Stimulated activated CD8-positive, alpha-beta memory T cell treated with anti-CD3 and anti-CD28 coated beads, Interleukin-7, amount 100 ng/mL, for 1 hour (primary cell): ENCODE measurements at places on chromosomes 16 and 17.

DNA sequence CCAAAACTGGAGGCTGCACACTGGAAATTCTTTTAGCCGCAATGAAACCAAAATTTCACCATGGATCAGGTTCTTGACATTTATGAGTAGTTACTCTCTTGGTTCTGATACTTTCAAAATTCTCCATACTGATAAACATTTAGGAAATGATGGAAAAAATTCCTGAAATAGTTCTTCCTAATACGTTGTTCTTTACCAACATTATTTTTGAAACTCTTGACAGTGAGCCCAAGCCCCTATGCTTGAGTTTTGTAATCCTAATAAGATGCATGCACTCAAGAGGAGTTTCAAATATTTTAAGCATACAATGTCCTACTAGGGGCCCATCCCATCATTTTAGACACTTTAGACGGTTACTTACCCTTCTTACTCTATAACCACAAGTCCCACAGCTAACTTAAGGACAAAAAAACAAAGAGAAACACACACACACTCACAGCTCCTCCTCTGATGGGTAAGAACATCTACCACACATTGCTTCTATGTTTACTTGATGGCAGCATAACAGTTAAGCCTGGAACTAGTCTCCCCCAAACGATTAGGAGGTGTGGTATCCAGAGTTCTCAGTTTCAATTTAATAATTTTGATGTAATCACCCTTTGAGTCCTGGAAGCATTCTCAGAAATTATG, 3.7 kb downstream of the VEZF1 start:
- no peak for DNase-seq

GRCh38 chr17:57926723-57927047, 28.5 kb downstream of the CUEDC1 start:
- DNase-seq, result no peak

DNA sequence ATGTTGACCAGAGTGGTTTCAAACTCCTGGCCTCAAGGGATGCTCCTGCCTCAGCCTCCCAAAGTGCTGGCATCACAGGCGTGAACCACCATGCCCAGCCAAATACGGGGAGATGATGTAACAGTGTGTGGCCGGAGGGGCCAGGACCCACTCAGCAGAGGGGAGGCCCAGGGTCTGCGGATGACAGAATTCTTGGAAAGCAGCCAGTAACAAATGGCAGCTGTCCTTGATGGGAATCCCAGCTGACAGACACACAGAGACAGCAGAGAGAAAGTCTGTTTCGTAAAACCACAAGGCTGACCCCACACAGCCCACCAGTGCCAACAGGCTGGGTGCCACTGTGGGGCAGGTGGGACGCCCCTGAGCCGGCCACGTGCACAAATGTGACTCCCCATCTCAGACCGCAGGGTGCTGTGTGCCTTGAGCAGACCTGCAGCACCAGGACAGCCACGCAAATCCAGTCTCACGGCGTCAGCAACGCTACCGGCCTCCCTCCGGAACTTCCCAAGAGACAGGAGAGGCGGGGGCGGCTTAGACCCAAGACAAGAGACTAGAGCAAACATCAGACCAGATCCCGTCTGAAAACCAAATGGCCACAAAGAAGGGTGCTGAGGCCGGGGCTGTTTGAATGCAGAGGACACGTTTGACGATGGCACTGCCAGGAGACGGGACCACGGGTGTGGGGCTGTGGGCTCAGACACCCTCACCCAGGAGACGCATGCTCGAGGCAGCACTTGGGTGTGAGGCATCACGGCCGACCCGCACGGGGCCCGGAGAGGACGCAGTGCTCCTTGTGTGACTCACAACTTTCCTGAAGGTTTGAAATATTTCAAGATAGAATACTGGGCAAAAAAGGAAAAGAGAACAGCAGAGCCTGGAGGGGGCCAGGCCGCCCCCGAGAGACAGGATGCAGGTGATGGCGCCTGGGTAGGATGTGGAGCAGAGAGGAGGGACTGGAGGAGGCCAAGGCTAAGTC, 24.6 kb downstream of the CTU2 start:
- DNase-seq, result no peak

DNA sequence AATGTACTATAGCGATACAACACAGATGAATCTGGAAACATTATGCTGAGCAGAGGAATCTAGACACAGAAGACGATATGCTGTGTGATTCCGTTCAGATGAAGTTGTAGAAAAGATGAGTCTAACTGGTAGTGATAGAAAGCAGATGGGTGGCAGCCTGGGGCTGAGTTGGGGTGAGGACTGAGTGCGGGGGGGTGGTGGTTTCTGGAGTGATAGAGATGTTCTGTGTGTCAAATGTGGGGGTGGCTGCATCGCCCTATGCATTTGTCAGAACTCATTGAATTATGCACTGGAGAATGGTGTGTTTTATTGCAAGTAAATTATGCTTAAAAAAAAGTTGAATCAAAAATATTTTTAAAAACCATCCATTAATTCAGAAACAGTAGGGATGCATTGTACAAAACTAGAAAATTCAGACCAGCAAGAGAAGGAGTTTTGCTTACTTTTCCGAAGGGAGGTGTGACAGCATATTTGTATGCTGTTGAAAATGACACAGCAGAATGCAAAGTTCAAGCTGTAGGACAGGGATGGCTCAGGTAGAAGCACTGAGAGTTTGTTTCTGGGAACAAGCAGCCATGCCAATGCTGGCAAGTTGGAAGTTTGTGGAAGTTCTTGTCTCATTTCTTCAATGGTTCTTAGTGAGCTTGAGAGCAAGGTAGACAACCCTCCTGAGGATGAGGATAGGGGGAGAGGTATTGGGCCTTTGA, 13.0 kb upstream of the DRG2 start:
- no peak for DNase-seq

DNA sequence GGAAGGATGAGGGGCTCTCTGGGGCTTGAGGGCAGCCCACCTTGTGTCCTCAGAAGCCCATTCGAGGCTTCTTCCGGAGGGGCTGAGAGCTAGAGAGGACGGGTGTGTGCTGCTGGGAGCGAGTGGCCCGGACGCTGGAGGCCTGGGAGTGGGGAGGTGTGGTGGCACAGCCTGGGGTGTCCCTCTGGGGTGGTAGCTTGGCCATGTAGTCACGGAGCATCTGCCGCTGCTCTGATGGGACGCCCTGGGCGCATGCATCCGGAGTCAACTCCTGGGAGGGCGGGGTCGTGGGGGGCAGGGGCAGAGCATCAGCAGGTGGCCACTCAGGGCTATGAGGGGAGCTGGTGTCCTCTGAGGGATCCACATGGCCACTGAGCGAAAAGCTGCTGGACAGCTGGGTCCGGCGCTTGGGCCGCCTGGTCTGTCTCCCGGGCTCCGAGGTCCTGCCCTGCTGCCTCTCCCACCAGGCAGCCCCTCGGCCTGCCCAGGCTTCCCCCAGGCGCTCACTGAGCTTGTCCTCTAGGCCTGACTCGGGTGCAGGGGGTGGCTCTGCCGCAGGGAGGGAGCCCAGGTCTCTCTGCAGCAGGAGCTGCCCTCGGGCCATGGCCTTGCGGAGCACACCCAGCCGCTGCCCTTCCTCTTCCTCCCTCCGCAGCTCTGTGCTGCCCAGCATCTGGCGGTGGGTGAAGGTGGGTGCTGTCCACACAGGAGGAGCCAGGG, 7.8 kb downstream of the TAF1C start:
- DNase-seq, result no peak

GRCh38 chr17:81096741-81097133, 61.8 kb downstream of the BAIAP2 start:
- DNase-seq, result no peak

DNA sequence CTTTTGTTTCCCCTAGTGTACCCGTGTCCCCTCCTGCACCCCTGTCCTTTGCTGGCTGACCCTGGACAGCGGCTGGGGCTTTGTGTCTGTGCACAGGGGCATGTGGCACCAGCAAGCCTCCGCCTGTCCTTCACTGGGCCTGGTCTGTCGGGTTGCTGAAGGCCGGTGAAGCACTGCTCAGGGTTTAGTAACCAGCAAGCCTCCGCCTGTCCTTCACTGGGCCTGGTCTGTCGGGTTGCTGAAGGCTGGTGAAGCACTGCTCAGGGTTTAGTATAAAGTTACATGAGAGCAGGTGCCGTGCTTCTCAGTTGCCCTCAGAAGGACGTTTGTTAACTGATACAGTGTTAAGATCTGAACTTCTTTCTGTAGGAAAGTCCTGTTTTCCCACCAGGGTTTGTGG, 33.8 kb downstream of the DEF8 start:
- no peak for DNase-seq

DNA sequence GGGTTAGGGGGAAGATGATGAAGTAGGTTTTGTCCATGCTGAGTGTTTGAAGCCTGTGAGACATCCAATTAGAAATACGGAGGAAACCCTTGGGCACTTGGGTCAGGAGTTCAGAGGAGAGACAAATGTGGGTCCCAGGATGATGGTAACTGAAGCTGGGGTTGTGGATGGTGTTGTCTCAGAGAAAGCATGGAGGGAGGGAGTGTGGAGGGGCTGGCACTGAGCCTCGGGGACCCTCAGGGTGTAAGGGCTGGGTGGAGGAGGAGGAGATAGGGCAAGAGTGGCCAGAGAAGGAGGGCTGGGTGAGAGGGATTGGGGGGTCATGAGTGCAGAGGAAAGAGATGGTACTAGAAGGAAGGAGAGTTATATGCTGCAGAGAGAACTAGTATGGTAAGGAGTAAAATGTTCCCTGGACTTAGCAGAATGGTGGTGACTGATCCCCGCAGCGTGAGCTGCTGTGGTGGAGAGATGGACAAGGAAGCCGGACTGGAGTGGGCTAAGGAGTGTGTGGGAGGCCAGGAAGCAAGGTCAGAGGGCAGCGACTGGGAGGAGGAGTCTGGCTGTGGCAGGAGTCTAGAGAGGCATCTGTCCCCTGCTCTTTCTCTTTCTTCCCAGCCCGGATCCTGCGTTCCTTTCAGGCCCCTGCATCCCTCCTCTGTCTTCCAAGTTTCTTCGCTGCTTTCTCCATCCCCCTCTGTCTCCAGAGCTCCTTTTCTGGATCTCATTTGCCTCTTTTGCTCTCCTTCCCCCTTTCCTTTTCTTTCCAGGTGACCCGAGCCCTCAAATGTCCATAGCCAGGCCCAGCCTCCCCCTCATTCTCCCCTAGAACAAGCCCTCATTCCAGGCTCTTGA, 3.9 kb upstream of the COL1A1 start:
- no peak for DNase-seq

- no peak for DNase-seq
Observed at GRCh38 chr17:69144331-69145255, 2.9 kb upstream of the ABCA6 start.

DNA sequence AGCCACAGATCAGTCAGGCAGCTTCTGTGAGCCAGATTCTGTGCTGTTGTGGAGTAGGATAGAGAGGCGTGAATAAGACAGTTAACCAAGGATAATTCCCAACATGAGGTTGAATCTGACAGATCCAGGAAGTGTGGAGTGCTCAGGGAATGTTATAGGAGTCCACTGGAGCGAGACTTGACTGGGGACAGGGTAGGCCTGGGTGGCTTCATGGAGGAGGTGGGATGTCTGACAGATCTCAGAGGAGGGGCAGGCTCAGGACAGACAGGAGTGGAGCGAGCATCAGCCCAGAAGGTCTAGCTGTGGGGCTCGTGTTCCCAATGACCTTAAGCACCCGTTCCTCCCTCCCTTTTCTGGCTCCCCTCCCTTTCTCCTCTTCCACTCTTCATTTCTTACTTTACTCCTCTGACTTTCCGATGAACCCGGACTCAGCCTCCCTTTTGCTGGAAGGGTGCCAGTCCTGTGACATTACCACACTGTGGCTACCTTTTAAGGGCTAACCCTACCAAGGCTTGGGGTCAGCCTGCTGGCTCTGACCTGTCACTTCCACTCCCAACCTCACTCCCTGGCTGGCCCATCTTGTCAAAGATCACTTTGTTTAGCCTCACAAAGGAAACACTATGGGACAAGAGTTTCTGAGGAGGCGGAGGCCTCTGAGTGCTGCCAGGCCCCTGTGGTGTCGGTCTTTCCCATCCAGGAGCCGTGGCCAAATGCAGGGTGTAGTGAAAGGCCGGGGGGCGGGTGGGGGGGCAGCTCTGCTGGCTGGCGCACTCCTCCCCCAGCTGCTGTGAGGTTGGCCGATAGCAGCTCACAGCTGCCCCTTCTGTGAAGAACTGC, 28.5 kb upstream of the EFCAB13 start:
- no peak for DNase-seq

GRCh38 chr16:54843424-54843750, 87.3 kb upstream of the IRX5 start:
- no peak for DNase-seq

GRCh38 chr16:55257966-55258613, 65.9 kb upstream of the IRX6 start:
- DNase-seq, result no peak

DNA sequence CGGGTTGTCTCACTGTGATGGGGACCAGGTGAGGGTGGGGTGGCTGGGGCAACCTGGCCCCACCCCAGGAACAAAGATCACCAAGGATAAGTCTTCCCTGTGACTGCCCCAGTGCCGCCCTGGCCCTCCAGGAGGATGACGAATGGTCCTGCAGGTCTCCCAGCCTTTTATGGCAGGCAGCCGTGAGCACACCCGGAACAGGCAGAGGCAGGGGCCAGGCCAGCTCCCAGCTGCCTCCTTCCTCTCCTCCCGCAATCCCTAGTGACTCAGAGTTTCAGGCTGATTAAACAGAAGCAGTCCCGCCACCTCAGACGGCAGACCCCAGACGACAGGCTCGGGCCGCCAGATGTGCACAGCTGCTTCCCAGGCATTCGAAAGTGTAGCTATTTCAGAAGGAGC, 13.3 kb downstream of the JUP start:
- DNase-seq, result no peak

DNA sequence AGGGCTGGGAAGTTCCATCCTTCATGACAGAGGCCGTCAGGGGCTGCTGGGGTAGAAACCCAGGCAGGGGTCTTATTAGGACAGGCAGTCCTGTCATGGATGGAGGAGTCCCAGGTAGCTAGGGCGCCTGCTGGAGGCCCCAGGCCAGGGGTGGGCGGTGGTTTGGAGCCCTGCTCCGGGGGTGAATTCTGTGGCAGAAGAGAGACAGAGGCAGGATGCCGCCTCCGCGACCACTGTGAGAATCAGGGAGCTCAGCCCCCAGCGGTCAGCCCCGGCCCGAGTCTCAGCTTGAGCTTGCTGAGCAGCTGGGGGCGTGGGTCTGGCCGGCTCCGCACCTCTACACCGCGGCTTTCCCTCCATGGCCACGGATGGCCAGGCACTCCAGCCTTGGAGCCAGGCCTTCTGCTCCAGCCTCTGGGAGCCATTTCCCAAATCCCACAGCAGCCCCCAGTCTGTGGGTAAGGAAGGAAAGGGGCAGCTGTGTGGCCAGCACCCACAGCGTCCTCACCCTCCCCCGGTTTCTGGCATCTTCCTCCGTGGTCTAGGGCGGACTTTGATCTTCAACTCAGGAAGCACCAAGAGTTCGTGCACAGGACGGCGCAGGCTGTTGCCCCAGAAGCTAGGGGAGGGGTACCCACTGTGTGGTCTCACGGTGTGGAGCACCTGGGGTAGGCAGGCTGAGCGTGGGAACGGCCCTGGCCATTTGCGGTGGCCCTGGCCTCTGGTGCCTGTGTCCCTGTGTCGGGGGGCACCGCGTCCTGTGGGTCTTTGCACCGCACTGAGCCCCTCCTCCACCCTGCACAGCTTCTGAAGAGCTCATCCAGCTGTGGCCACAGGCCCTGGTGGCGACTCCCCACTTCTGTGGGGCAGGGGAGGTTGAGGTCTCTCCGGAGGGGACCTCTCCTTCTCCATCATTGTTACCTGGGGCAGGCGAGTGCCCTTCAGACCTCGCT, 14.1 kb downstream of the CD7 start:
- DNase-seq, result no peak

GRCh38 chr16:67187175-67187890, 2.6 kb downstream of the EXOC3L1 start:
- DNase-seq, result no peak

GRCh38 chr17:76500074-76500746, 1.0 kb downstream of the RHBDF2 start:
- DNase-seq, result no peak

GRCh38 chr17:52145476-52145875, 13.0 kb downstream of the CA10 start:
- DNase-seq, result no peak
